ENCODE measurements at places on chromosomes 12 and 14.

DNA sequence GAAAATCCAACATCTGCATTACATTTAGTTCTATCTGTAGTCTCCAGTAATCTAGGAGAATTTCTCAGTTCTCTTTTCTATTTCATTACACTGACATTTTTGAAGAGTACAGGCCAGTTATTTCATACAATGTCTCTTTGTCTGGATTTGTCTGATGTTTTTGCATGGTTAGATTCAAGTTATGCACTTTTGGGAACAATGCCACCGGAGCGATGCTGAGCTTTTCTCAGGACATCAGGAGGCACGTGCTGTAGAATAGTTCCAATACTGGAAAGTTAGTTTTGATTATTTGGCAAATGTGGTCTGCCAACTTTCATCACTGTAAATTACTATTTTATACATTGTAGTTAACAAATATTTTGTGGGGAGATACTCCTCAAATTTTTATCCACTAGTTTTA is 43.1 kb downstream of the ALDH1L2 start:
- DNase-seq, result no peak

DNA sequence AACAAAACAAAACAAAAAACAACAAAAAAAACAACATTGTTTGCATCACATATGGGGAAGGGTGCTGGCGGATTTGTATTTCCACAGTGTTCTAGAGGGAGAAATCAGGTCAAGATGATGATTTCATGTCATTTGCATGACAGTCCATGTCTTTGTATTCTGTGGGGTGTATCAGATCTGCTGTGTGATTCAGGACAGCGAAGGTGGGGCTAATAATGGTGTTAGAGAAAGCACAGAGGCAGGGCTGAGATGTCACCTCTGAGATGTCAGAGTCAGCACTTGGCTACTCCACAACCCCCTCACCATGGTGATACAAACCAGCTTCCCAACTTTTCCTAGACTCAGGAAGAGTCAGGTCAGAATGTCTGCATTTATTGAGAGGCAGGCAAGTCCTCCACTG is 543.2 kb downstream of the BCL11B start:
- DNase-seq, result no peak

DNA sequence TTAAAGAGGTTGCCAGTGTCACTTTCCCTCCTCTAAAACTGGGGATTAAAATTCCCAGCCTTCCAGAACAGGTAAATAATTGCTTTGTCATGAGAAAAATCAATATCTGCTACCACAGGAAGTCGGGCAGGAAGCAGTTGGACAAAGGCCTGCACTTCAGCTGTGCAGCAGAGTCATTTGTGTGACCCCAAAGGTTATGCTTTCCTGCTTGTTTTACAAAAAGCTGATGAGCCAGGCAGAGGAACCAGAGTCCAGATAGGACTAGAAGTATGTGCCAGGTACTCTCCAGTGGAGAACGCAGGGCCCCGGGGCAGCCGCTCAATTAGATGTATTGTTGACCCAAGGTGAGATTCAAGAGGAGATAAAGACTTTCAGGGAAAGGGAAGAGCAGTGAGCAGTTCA is 117.1 kb upstream of the FRMD6 start:
- DNase-seq, result no peak

- no peak for DNase-seq
These were observed 255.8 kb downstream of the ETNK1 start for GRCh38 chr12:22880807-22881206.

DNA sequence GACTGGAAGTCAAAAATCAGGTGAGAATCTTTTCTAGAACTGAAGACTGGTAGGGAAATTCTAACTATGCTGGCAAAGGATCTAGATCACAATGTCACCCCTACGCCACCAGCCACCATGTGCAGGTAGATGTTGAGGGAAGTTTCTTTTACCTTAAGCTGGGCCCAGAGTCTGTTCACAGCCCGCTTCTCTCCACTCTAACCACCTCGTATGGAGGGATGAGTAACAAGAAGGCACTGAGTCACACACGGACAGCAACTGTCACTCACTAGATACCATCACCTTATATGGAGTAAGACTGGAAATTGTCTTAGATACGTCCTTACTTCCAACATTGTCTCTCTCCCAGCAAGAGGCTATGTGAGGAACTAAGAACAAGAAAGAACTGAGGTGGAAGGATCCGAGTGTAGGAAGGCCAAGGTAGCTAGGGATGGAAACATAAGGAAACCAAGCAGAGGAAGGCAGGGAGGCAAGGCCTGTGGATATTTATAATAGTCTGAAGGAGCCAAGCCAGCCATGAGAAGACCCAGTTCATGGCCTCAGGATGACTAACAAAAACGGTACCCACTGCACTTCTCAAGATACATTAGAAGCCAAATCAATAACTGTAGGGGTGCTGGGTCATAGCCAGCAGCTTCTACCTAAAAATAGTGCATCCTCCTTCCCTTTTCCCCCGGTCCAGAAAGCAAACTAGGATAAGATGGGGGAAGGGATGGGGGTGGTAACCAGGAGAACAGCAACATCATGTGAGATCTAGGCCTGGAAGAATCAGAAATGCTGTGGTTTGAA is 15.5 kb downstream of the REM2 start:
- DNase-seq, result no peak

DNA sequence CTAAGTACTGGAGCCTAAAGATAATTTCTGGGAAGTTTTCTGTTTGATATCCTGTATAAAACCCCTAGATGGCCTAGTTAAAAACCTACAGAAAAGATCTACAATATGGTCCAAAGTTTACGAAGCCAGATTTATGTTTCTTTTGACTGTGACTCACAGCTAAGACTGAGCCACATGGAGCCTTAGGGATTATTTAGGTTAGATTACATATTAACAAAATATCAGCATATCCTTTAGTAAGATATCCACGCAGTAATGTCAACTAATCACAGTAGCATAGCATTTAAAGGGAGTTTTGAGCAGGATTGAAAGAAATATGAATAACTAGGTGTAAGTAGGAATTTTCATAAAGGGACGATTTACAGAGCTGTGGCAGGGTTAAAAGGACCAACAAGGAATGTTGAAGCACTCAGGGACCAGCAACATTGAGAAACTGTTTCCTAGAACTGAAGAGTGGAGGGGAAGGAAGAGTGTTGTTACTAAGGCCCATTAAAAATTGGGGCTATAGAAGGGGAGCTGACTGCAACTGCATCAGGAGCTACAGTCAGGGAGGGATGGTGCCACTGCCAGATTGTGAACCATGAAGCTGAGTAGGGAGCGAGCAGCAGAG is 155.5 kb downstream of the DACT1 start:
- DNase-seq, result no peak

DNA sequence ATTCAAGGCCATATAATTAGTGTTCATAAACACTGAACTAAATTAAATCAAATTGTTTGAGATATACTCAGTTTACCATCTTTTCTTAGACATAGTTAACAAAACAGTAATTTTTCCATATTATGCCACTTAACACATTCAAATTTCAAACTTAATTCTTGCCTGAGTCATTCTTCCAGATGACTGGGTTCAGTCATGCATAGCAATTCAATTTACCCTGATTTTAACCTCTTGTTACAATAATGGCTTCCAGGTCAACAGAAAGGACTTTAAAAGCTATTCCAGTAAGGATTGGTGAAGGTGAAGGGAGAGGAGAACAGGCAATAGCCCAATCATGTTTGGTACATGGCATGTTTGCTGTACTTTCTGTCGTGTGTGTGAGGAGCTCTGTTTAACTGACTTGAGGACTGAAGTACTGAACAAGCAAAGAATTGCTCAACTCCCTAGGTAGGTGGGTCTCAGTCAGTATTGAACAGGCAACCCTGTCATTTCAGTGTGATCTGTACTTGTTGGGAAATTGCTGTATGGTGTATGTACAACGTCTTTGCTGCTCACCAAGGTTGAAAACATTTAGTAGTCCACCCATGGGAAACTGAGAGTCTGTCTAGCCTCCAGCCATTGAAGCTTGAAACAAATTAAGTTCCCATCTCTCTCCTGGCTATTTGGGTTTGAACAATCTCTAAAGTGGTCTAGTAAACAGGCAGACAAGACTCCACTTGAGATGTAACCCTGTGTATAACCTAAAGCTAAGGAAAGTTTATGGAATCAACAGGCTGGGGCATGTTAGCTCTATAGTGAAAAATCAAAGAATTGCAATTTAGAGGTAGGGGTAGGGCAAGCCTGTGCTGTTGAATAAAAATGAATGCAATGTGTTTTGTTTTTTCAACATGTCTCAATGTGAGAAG is 327.2 kb downstream of the BTG1 start:
- DNase-seq, result no peak

DNA sequence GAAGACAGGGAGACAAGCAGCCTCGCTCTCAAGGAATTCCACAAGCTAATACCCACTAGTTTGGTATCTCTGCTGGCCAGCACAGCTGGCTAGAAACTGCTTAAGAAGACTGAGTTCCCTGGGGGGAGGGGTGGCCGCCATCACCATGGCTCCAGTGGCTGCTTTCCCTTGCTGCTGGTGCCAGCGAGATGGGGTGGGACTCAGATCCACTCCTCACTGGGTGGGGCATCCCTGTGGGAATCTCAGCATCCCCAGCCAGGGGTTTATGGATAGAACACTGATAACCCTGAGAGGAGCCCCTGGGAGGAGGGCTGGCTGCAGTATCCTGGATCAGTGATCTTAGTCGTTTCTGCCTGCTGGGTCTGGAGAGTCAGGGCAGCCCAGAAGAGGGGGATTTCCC is 170.6 kb upstream of the MDGA2 start:
- no peak for DNase-seq

GRCh38 chr12:7835116-7835515 is 37.6 kb downstream of the SLC2A14 start:
- DNase-seq, result no peak

DNA sequence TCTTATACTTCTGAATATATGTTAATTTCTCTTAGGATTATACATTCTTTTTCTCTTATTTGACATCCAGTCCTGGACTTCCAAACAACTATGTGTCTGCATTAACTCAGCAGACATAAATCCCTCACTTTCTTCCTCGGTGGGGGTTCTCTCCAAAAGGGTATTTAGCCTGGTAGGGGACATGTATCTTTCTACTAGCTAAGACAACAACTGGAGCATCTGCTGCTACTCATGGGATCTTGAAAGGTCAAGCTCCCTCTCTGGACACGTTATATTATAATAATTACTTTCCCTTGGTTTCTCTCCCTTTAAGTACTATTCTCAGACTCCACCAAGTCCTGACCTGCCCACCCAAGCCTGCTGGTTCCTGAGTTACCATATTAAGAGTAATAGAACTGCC is 983.7 kb upstream of the FLRT2 start:
- DNase-seq, result no peak

DNA sequence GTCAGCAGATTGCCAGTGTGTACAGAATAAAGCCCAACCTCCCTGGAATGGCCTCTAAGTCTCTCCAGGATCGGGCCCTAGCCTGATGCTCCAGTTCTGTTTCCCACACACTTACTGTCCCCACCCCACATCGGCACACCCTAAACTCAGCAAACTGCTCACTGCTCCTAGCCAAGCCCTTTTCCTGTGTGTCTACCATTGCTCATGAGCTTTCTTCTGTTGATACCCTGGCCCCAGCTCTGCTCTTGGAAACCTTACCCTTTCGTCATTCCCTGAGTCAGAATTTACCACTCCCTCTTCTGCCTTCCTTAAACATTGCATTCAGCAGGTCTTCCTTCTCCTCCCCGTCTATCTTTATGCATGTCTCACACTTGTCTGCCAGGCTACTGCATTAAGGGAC is 158.9 kb downstream of the TMX1 start:
- no peak for DNase-seq

- DNase-seq, result no peak
These were observed 45.7 kb upstream of the GRIP1 start for GRCh38 chr12:66724616-66725015.

DNA sequence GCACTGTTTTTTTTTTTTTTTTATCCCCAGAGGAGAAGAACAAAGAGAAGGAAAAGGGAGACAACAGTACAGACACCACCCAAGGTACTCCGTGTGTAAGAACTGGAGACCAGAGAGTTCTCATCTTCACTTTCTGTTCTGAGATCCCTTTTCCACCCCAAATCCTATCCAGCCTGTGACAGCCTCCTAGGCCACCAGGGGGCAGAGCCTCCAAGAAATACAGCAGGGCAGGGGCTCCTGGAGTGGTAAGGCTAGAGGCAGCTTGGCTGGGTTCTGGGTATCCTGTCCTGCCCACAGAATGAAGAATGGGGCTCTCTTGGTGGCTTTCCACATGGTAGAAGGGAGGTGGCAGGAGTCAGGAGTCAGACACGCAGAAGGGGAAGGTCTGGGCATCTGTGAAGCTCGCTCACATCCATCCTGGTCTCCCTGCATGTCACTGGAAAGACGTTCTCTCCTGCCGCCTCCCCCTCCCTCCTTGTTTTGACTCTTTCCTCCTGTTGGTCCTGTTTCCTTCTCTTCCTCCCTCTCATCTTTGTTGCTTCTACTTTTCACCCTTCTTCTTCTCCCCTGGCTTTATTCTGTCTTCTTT is 12.0 kb downstream of the CLSTN3 start:
- DNase-seq, result no peak

DNA sequence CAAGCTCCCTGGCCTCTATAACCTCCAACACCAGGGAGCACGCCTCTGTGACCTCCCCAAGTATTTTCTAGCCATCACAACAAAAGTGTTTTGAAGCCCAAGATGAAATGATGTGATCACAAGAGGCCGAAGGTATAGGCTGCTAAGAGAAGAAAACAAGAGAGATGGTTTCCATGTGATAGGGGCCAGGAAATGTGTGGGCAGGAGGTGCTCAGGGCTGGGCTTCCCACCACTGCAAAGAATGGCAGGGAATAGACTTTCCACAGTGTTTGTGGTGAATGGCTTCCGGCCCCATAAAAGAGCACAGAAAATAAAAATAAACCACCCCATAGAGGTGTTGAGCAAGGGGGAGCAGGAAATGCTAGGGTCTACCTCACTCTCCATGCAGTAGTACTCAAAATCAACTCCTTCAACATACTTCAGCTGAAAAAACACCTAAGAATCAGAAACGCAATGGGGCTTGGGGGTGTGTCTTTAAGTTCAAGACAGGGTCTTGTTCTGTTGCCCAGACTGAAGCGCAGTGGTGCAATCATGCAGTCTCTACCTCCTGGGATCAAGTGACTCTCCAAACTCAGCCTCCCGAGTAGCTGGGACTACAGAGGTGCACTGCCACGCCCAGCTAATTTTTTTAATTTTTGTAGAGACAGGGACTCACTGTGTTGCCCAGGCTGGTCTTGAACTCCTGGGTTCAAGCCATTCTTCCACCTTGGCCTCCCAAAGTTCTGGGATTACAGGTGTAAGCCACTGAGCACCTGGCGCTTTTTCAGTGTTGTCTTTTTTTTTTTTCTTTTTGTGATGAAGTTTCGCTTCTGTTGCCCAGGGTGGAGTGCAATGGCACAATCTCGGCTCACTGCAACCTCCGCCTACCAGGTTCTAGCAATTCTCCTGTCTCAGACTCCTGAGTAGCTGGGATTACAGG is 27.1 kb downstream of the DAD1 start:
- no peak for DNase-seq

- DNase-seq, result no peak
These were observed 65.1 kb upstream of the ETV6 start for GRCh38 chr12:11584221-11584855.

DNA sequence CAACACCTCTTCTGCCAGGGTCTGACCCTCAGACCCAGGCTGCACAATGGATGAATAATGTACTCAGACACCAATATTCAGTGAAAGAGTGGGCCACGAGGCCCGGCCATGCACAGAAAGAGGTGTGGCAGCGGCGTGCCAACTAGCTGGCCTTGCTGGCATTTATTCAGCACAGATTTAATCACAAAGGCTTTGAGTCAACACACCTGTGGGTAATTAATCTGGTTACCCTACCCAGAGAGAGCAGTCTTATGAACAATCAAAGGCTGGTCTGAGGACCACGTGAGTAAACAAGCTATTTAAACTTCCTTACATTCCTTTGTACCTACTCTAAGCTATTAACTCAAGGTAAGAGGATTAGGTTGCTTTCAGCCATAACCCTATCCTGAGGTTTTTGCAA is 324.8 kb downstream of the C12orf50 start:
- DNase-seq, result no peak
